Stimulated activated CD8-positive, alpha-beta memory T cell treated with anti-CD3 and anti-CD28 coated beads, Interleukin-7, amount 100 ng/mL, for 48 hours (primary cell): ENCODE measurements at places on chromosomes 6 and 20.

DNA sequence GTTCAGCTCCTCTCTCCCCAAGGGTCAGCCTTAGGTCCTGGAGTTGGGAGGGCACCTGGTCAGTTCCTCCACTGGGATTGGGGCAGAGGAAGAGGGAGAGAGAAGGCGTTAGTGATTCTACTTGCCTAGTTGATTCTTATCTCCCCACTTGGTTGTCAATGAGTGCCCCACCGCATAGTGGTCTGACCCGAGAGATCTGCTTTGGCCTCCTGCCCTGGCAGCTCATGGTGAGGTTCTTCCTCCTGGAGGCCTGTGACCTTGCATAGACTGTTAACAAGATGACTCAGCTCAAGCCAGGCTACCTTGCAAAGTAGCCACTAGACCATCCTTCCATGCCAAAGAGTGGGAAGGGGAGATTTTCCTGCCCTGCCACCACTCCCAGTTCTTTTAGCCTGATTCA is 160.6 kb downstream of the TMEM200A start:
- no peak for DNase-seq

DNA sequence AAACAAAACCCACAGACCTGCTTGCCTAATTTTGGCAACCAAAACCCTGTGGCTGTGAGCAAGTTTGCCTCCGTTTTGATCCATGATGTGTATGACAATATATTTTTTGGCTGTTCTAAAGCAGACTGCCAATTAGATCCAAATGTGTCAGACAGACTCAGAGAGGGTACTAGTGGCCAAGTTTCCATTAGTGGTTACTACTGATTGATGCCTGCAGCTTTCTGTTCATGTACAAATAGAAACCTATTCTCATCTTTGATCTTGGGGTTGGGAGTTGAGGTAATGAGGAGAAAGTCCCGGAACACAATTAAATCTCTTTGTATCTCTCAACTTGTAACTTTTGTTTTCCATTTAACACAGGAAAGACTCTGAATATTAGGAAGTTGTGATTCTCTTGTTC is 100.9 kb downstream of the RNF144B start:
- no peak for DNase-seq

DNA sequence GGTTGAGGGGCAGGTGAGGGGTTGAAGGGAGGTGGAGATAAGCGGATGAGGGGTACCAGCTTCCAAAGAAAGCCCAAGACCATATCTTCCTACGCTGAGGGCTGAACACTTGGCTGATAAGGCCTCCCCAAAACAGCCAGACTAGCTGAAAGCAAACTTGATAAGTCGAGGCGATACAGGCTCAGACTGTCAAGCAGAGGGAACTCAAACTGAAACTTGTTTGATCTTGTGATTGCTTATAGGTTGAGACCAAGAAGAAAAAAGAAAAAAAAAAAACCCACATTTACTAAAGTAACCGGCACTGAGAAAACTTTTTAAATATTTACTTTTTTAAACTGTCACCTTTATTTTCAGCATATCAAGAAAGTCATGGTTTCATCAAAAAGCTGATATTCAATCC is 73.6 kb downstream of the TRERF1 start:
- DNase-seq: no peak

DNA sequence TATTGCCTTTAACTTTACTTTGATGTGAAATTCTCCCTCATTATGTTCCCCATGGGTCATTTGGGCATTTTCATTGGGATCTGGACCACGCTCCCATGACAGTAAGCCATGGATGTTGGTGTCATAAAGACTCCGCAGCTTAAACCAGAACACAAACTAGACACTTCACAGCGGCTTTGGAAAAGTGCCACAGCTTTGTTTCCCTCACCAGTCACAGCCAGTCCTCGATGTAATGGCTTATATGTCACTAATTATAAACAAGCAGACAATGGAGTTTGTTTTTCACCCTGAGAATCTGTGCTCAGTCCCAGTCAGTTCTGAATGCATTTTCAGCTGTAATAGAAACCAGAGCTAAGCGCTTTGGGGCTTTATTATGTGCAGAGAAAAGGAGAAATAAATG is 23.2 kb upstream of the DAAM2 start:
- DNase-seq: no peak

DNA sequence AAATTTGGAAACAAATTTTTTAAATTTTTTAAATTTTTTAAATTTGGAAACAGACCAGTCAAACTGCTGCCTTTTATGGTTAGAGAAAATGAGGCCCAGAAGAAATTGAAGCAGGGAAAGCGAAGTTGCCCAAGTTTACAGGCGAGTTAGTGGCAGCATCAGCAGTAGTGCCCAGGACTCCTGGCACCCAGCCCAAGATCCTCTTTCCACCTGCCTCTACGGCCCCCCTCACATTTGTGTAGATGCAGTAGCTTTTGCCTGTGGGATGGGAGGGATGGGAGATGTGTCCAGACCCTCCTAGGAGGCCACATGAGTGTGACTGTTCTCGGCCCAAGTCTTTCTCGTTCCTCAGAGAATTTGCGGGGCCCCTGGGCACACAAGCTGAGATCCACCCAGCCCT is 49.8 kb downstream of the HNF4A start:
- DNase-seq: no peak

DNA sequence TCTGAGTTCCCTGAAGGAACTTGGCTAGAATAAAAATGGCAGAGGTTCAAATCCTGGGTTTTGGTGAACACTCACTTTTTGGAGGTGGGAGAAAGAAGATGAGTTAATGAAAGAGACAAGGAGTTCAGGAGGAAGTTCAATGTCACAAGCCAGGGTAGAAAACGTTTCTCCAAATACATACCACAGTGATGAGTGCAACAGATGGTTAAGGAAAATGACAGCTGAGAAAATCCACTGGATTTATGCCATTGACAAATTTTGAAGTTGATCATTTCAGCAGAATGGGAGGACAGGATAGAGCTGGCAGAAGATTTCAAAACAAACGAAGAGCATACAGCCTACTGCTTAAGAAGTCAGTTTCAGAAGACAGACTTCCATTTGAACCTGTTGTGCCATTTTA is 122.7 kb downstream of the GFRAL start:
- DNase-seq: no peak

- no peak for DNase-seq
Observed at GRCh38 chr6:9116026-9116425, 680.7 kb upstream of the SLC35B3 start.
